Fibroblast of mammary gland (primary cell): ENCODE measurements at places on chromosomes 5 and 9.

- peak; percentile 10 for DNase-seq
Measured at GRCh38 chr5:123089914-123090660, 1.0 kb downstream of the PRDM6 start.

DNA sequence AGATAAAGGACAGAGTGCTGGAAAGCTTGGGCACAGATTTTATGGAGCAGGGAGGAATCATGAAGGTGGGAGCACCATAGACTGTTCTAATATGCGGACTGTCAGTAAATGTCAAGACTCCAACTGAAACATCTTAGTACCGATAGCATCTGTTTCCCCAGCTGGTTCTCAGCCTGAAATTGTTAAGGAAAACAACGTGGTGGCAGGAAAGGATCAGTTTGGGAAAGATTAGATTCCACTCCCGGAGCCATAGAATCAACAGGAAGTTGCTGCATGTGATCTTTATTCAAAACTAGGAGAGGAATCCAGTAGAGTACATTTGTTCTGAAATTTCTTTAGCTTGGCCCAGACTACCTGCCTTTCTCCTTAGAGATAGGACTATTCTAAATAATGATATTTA, 559.1 kb downstream of the CSNK1G3 start:
- no peak for DNase-seq

DNA sequence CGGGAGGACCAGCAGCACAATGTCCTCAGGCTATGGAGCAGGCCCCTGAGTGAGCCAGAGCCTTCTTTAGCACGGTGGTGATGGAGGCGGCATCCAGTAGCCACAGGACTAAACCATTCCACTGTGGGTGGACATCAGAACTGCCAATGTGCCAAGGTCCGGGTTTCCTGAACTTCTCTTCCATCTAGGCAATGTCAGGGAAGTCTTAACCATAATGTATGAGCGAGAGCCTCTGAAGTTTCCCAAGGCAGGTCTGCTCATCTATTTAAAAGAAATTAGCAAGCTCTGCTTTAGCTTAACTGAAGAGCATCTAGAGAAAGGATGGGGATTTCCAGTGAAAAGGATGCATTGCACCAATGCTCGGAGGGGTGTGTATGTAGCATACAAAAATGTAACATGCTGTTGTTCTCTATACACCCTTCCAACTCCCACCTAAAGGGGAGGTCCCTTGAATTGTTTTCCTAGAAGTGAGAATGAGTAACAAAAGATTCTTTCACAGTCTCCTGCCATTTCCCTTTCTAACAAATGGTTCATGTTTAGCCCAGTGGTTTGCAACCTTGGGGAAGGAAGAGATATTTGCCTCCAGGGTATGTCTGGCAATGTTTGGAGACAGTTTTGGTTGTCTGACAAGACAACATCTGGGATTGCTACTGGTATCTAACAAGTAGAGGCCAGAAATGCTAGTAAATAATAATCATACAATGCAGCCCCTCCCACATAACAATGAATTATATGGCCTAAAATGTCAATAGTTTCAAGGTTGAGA, 6.1 kb upstream of the RXFP3 start:
- DNase-seq = peak; percentile 46

DNA sequence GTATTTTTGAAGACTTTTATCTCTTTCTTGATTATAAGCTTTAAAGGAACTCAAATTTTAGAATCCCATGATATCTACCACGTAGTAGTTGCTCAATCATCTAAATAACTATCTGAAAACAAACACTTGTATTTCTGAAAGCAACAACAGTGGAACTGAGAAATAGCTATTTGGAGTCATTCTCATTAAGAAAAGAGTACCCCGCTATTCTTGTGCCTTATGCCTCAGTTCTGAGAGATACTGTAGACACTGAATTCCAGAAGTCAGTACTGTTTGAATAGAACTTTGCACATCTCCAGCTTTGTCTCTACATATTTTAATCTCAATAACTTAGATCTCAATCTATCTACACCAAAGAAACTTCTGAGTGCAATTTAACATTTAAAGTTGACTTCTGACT, 11.4 kb downstream of the CHD1 start:
- DNase-seq = no peak

- DNase-seq = no peak
Measured at GRCh38 chr9:85038824-85039608, 369.5 kb downstream of the NTRK2 start.
